ENCODE measurements at places on chromosomes 7 and 10.

GRCh38 chr7:132347123-132347522, 229.1 kb downstream of the PLXNA4 start:
- DNase-seq: no peak

DNA sequence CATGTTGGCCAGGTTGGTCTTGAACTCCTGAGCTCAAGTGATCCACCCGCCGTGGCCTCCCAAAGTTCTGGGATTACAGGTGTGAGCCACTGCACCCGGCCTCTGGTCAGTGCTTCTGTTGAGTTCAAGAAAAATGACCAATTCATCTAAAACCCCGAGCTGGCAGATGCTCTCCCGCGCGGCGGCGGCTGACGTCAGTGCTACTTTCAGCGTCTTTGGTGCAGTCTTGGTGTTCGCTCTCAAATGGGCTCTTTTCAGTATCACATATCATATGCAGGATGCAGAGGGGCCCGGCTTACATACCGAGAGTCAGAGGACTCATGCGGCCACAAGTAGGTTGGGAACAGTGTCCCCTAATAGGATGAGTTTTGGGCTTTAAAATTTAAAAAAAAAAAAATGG, 125.9 kb downstream of the CUX1 start:
- no peak for DNase-seq

DNA sequence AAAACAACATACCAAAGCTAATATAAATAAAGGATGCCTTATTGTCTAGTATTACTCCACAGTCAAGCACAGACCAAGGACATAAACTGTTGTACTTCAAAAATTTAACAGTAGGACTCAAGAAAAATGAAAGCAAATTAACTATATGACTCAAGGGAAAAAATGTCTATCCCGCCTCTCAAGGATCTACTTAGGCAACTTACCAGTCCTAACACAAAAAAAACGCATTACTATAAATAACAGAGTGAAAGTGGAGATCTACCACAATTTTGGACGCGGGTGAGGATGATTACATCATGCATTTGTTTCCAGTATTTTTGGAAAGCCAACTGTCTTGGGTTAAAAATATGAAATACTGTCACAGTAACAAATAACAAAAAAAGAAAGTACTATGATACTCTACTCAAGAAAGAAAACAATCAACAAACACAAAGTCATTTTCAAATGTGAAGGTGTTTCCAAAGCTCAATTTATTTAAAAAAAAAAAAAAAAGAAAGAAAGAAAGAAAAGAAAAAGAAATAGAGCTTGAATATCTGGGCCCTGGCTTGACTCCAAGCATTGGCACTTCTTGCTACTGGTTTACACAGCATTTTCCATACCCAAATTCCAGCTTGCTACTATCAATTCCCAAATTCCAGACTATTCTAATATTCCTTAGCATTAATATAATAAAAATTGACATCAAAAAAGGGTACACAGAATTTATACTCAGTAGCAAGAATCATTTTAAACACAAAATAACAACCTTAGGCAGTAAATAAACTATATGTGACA, 99.4 kb downstream of the RSU1 start:
- no peak for DNase-seq

DNA sequence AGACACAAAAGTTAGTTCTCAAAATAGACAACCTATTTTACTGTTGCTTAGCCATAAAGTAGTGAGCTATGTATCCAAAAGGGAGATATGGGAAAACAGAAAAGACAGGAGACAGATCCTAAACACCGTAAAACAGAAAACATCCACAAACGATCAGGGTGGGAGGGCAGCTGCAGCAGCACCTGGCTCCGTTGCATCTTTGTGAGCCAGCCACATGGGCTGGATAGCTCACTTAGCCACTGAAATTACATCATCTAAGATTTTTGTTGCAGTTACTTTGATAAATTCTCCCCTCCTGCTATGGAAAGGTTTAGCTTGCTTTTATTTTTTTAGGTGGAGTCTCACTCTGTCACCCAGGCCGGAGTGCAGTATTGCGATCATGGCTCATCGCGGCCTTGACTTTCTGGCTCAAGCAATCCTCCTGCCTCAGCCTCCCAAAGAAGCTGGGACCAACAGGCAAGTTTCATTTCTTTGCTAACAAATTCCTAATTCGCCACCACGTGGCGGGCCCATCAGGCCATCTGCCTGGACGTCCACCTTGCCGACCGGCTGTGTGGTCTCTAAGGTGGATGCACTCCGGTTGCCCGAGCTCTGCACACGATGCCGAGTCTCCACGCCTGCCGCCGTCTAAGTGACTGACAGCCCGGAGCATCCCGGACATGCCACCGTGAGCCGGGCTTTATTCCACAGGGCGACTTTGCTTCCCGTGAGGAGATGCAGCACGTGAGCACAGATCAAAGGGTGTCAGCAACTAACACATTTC, 159.8 kb downstream of the DIP2C start:
- no peak for DNase-seq

GRCh38 chr10:78747401-78748234, 321.1 kb upstream of the ZMIZ1 start:
- DNase-seq: no peak

DNA sequence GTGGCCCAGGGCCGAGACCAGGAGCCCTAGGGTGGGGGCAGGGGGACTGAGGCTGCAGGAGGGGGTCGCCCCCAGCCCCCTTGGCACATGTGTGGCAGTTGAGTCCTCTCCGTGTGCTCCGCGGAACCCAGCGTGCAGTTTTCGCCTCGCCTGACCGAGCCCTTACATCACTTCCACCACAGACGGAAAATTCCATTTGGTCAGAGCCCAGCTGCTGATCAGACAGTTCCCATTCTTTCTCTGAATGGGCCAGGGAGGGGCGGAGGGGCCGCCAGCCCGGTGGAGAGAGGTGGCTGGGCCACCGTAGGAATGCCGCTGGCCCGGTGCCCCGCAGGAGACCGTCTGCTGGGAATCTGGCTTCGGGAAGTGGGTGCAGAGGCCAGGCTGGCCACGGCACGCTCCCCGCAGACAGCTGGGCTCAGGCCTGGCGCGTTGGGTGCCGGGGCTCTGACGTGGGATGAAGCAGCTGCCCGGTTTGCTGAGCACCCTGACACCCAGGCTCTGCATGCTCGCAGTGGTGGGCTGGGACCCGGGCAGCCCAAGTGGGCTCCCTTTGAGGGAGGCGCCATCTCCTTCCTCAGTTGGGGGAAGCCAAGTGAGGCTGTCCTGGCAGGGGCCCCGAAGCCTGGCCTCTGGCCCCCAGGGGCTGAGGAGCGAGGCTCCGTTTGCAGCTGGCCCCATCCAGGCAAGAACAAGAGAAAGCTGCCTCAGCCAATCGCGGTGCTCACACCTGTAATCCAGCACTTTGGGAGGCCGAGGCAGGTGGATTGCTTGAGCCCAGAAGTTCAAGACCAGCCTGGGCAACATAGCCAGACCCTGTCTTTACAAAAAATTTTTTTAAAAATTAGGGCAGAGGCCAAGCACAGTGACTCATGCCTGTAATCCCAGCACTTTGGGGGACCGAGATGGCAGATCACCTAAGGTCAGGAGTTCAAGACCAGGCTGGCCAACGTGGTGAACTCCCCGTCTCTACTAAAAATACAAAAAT, 9.9 kb downstream of the TTYH3 start:
- DNase-seq: peak; percentile 47

- no peak for DNase-seq
Measured at GRCh38 chr7:33418251-33418701, 288.9 kb downstream of the BBS9 start.

DNA sequence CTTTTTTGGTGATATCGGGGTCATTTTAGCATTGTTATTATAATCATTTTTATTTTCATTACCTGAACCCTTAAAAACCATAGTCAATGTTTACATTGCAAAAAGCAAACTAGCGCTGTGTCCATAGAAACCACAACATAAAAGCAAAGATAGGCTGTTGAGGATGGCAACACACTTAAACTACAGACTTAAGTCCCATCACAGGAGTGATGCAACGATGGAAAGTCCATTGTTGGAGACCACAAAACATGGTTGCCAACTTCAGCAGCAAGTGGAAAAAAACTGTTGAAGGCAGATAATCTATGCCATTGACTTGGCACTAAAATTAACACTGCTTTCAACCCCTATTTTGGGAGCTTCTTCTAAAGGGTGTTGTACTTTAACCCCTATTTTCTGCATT, 398.8 kb upstream of the IGFBP3 start:
- DNase-seq: no peak

DNA sequence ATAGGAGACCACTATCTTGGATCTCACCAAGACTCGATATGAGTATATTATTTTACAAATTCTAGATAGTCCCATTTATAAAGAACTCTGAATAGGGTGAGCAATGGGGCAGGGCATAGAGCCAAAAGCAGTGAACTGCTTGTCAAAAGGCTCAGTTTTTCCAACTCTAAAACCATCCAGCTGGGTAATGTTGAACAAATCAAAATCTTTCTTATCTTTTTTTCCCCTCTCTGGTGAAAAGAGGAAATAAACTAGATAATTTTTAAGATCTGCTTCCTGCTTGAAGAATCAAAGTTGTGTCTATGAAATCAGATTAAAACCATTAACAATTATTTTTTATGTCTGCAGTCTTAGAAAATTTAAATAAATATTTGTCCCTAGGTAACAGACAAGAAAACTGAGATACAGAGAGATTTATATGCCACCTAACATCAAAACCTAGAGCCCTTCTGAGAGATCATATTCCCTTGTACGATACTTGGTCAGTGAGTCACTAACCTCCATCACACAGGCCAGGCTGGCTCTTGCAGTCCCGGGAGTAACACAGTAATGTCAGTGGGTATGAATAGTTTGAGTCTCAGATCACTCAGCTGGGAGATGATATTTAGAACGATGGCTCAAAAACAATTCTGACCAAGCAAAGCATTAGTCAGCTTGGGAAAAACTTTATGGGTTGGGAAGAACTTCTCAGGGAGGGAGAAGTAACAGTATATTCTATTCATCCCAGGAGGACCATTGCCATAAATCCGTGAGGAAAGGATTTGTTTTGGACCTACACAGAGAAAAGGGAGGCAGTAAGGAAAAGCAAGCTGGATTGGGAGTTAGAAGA, 178.8 kb downstream of the REEP3 start:
- DNase-seq: no peak

DNA sequence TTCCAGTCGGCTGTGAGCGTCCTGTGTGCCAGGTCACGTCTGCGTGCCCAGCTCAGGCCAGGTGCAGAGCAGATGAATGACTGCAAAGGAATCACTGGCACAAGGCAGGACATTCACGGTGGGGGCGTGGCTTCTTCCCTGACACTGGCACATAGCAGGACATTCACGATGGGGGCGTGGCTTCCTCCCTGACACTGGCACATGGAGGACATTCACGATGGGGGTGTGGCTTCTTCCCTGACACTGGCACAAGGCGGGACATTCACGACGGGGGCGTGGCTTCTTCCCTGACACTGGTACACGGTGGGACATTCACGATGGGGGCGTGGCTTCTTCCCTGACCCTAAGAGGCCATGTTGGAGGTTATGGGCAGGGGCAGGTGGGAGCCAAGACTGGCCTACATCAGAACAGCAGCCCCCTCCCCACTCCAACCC, 64.3 kb downstream of the MYL10 start:
- no peak for DNase-seq

DNA sequence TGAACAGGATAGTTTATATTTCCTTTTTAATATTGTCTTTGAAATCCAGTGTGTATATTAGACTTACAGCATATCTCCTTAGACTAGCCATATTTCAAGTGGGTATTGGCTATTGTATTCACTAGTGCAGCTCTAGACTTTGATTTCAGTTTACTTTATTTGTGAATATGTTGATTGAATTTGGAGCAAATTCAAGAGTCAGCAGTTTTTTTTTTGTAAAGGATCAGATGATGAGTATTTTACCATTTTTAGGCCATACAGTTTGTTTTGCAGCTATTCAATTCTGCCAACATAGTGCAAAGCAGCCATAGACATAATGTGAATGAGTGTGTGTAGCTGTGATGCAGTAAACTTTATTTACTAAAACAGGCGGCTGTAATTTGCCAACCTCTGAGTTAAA, 4.6 kb downstream of the STK31 start:
- DNase-seq: no peak

DNA sequence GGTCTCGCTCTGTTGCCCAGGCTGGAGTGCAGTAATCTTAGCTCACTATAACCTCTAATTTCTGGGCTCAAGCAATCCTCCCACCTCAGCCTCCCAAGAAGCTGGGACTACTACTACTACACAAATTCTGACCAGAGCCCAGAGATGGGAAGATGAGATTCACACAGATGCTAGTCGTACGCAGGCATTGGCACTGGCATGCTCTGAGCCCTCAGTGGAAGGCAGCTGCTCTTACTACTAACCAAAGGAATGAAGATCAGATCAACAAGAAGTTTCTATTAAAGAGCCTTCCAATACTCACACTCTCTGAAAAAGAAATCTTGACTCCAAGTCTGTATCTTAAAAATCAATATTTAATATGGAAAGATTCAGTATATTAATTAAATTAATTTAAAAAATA, 10.7 kb downstream of the GDF2 start:
- DNase-seq: no peak

GRCh38 chr7:157278167-157278790, 58.5 kb upstream of the DNAJB6 start:
- DNase-seq: no peak

DNA sequence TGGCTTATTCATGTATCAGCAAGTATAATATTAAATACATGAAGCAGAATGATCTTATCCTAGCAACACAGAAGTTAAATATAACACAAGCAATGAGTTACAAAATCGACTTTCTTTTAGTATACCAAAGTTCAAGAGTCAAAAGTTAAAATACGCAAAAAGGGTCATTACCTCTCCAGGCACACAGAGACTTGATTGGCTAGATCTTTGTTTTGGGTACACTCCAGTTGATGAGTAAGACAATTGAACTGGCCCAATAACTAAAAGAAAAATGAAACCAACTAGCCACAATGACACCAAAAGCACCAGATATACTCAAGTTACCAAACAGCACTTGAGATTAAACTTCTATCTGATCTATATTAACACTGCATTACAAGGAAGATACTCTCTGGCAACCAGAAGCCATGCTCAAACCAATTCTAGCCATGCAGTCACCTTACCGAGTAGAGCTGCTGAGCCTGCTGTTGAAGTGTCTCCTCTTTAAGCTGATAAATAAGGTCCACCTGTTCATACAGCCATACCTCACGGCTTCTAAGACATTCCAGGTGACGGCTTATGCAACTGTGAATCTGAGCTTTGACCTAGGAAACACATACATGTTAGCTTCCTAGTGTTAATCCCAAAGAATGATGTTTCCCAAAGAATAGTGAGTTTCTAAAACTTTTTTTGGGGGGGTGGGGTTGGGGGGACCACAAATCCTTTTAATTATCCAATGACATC, 15.6 kb downstream of the NCOA4 start:
- DNase-seq: no peak

- peak; percentile 71 for DNase-seq
Measured at GRCh38 chr10:4127518-4128315, 342.7 kb upstream of the KLF6 start.

DNA sequence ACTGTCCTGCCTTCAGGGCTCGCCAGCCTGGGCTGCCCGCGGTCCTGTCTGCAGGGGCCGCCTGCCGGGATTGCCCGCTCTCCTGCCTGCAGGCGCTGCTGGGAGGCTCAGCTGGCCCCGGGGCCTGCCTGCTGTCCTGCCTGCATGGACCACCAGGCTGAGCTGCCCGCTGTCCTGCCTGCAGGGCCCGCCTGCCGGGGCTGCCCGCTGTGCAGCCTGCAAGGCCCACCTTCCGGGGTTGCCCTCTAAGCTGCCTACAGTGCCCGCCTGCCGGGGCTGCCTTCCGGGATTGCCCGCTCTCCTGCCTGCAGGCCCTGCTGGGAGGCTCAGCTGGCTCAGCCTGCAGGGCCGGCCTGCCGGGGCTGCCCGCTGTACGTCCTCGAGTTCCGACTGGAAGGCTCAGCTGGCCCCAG, 164.4 kb downstream of the GLRX3 start:
- no peak for DNase-seq
